Activated T-cell treated with anti-CD3 and anti-CD28 coated beads for 24 hours (primary cell): ENCODE measurements at places on chromosomes 11 and 22.

- no peak for DNase-seq
Measured at GRCh38 chr11:80424012-80424695, 983.3 kb upstream of the TENM4 start.

- DNase-seq: no peak
Measured at GRCh38 chr11:85827748-85828639, 17.1 kb upstream of the SYTL2 start.

DNA sequence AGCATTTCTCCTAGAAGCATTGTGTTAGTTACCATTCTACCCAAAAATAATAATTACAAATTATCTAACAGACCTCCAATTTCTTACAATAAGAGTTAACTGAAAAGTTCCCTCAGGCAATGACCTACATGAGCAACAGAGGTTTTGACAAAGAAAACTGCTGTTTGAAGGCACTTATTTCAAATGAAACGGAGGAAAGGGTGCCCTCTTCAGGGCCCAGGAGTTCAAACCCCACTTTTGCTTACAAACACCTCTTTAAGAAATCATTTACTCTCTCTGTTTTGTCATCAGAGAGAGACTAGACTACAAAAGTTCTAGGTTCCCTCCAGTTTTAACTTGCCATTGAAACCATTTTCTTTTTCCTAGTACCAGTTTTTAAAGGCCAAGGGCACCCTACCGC lies 56.7 kb downstream of the AMBRA1 start:
- DNase-seq: no peak

DNA sequence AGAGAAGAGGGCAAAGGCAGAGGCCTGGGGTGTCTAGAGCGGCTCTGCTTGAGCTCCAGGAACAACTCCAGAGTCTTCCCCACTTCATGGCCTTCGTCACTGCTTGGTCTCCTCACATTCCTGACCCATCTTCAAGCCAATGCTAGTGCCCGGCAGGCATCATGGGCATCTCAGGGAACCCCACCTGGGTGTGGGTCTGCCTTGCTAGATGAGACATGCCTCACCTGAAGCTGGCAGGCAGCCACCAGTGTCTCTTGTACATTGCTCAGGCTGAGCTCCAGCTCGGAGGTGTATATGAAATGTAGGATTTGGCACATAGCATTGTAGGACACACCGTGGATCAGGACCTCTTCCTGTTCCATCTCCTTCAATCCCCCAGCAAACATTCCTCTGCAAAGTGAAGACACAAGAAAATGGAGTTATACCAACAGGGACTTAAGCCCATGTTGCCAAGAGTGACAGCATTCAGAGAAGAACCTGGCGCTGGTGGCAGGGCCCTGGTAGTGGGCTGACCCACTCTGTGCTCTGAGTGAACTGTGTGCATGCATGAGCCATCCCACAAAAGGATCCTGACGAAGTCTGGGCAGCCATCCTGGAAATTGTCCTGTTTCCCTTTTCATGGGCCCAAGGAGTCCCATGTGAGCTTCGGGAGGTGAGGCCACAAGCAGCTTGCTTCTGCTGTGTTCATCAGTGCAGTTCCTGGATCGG lies 24.3 kb downstream of the KLHL22 start:
- DNase-seq: no peak

GRCh38 chr22:47928631-47929030 lies 1166.2 kb downstream of the TBC1D22A start:
- no peak for DNase-seq

DNA sequence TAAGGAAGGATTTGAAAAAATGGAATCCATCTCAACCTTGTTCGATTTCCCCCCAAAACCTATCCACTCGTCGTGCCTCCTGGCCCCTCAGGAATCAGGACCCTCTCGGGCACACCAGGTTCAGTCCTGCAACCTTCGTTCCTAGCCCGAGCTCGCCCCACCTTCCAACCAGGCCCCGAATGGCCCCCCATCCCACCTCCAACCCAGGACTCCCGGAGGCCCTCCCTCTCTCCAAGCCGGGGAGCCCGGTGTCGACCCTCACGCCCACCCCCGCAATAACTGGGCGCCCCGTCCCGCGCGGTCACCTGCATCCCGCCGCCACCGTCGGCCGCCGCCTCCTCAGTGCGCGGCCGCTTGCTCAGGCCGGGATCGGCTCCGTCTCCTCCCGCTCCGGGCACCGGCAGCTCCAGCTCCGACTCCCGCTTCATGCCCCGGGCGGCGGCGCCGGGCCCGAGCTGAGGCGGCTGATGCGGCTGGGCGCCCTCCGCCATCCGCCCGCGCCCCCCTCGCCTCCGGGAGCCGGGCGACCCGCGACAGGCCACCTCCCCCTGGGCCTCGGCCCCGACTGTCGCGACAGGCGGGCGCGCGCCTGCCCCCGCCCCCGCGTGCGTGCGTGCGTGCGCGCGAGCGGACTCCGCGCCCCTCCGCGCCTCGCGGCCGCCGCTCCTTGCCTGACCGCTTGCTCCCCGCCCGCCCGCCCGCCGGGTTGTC lies 534 bp downstream of the RBFOX2 start:
- DNase-seq: no peak

GRCh38 chr22:44182588-44183286 lies 2.0 kb downstream of the PARVG start:
- peak; percentile 14 for DNase-seq

- peak; percentile 26 for DNase-seq
Measured at GRCh38 chr11:104609311-104610085, 288.8 kb downstream of the CASP12 start.

DNA sequence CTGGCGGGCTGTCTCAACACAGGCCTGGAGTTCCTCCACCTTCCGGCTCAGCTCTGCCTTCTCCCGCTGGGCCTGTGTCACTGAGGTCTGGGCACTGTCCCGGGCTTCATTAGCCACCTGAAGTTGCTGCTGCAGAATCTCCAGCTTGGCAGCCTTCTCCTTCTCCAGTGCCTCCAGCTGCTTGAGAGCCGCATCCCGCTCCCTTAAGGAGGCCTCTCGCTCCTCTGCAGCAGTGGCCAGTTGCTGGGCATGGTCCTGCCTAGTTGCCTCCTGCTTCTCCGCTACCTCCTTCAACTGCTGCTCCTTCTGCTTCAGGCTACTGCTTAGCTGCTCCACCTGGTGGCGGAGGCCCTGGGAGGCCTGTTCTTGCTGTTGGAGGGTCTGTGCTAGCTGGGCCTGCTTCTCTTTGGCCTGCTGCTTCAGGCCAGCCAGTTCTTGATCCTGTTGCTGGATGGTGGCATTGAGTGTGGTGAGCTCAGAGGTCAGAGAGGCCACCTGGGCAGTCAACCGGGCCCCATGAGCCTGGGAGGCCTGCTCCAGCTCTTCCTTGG lies 16.9 kb downstream of the IL18BP start:
- DNase-seq: no peak

DNA sequence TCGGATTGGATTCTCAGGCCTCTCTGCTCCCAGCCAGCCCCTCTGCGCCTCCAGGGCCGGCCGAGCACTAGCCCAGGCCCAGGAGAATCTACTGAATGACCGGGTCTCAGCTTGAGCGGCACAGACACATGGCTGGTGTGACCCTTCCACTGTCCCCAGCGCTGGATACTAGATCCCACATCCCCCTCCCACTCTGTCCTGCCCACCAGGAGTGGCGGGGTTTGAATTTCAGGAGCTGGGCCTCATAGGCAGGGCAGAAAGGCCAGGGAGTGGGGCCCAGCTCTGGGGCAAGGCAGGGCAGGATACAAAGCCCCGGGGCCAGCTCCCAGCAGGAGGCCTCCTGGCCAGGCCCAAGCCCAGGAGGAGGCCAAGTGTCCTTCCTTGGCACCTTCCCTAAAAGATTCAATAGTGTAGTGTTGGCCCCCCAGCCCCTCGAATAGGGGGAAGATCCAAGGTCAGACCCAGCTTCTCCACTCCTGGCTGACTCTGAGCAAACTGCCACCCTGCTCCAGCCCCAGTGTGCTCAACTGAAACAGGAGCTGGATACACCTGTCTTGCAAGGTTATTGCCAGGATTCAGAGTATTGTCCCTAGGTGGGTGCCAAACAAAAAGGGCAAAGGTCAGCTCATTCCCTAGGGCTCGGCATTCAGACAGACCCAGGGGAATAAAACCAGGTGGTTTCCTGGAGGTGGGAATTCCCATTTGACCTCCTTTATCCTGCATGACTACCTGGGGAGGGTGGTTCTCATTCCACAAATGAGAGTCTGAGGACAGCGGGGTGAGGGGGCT lies 22.5 kb upstream of the TCF20 start:
- DNase-seq: no peak

- no peak for DNase-seq
Measured at GRCh38 chr11:12653729-12654128, 20.5 kb upstream of the TEAD1 start.

- DNase-seq: no peak
Measured at GRCh38 chr11:23078289-23078971, 218.2 kb upstream of the CCDC179 start.

DNA sequence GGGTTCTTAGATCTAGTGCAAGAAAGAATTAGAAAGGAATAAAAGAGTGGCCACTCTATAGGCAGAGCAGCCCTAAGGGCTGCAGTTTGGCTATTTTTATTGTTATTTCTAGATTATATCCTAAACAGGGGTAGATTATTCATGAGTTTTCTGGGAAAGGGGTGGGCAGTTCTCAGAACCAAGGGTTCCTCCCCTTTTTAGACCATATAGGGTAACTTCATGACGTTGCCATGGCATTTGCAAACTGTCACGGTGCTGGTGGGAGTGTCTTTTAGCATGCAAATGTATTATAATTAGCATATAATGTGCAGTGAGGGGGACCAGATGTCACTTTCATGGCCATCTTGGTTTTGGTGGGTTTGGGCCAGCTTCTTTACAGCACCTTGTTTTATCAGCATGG lies 44.6 kb downstream of the METTL15 start:
- DNase-seq: no peak

DNA sequence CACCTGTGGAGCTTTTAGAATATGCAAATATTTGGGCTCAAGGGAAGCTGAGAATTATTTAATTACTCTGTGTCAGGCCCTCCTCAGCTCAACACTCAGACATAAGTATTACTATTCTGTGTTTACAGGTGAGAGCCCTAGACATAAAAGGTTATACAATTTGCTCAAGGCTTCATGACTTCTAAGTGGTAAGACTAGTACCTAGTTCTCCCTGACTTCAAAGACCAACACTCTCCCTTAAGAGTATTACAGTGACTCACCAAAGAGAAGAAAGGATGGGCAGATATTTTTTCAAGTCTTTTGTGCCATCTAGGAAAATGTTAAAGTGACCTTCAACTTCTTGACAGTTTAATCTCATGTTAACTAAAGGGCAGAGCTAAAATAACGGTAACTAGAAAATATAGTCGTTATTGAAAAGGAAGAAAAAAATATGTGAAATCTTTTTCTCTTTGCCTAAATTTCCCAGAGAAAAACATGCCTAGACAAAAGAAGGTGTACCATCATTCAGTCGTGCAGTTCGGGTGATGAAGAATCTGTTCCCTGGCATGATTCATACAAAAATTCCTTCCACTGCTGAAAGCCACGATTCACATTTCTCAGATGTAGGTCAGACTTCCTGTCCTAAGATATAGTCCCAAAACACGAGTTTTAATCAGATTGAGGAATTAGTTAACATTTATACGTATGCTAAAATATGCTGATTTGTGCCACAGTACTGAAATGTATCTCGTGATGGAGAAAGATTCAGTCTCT lies 849.1 kb upstream of the API5 start:
- DNase-seq: no peak

DNA sequence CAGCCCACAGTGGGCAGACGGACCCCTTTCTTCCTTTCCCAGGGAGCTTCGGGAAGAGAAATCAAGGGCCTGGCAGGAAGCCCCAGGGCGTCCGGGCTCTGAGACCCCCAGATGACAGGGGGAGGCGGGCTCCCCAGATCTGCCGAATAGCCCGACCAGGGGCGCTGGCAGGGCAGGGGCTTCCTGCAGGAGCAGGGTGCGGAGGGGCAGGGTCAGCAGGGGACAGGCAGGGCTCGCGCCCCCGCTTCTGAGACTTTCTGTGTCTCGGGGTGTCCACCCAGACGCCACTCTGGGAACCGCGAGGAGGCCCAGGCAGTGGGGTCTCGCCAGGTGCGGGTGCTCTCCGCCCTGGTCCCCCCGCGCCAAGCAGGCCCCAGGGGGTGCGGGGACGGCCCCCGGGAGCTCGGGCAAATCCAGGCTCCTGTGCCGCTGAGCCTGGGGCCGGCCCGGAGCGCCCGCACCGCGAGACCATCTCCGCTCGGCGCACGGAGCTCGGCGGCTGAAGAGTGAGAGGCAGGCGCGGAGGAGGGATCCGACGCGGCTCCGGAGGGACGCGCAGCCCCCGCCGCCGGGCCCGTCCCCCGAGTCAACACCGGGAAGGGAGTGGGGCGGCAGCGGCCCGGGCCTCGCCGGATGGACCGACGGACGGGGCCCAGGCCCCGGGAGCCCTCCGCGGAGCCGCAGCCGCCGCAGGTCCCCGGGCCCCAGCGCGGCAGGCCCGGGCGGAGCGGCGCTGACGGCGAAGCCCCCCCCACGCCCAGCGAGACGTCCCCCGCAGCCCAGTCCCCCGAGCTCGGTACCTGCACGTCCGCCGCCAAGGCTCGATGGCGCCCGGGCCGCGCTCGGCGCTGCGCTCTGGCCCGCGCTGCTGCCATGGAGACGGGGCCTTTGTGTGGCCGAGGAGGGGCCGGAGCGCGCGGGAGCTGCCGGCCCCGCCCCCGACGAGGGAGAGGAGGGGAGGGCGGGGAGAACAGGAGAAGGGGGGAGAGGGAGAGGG lies at the start of gene PLXNB2:
TSS of gene PLXNB2 (minus strand) at position 894 of the 997 bp plus-strand sequence. CDS start 17,062 bp downstream, outside the sequence.
- no peak for DNase-seq

GRCh38 chr11:62792202-62792575 lies 383 bp upstream of the TMEM223 start:
- no peak for DNase-seq

GRCh38 chr11:20963596-20963995 lies 294.2 kb downstream of the NELL1 start:
- no peak for DNase-seq

- peak; percentile 68 for DNase-seq
Measured at GRCh38 chr11:46295312-46296058, 18.0 kb downstream of the CREB3L1 start.

GRCh38 chr11:2664791-2665525 lies 34.8 kb downstream of the KCNQ1OT1 start:
- DNase-seq: no peak

GRCh38 chr22:29817724-29818123 lies 20.4 kb downstream of the ASCC2 start:
- no peak for DNase-seq

DNA sequence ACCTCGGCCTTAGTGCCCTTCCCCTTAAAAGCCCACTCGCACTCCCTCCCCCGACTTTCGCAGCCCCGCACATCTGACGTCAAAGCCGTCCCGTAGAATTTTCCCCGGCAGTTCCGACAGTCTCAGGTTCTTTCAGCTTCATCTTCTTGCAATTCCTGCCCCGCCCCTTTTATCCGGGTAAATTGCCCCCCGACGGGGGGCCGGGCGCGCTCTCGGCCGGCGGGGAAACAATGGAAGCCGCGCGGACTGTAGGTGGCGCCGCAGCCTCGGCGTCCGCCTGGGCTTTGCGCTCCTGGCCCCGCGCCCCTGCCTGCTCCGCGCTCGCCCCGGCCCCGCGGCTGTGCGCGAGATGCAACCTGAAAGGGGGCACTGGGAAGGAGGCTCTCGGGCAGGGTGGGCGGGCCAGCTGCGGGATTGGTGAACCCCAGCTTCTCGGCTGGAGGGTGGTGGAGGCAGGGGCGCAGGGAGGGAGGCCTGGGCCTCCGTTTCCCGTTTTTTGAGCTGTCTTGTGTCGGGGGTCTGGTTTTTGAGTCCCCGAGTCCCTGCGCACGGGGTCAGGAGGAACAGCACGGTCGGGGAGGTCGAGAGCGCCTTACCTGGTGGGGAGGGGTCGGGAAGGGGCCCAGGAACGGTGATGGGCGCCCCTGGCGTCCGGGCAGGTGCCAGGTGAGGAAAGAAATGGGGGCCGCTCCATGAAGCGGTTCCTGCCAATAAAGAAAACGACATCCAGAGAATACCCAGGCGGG lies 859 bp upstream of the FGF19 start:
- no peak for DNase-seq

- no peak for DNase-seq
Measured at GRCh38 chr22:46972901-46973831, 210.7 kb downstream of the TBC1D22A start.

- DNase-seq: peak; percentile 23
Measured at GRCh38 chr22:49046546-49047361, 780.9 kb downstream of the BRD1 start.
